Activated CD8-positive, alpha-beta memory T cell treated with anti-CD3 and anti-CD28 coated beads for 48 hours (primary cell): ENCODE measurements at places on chromosomes 3 and 15.

DNA sequence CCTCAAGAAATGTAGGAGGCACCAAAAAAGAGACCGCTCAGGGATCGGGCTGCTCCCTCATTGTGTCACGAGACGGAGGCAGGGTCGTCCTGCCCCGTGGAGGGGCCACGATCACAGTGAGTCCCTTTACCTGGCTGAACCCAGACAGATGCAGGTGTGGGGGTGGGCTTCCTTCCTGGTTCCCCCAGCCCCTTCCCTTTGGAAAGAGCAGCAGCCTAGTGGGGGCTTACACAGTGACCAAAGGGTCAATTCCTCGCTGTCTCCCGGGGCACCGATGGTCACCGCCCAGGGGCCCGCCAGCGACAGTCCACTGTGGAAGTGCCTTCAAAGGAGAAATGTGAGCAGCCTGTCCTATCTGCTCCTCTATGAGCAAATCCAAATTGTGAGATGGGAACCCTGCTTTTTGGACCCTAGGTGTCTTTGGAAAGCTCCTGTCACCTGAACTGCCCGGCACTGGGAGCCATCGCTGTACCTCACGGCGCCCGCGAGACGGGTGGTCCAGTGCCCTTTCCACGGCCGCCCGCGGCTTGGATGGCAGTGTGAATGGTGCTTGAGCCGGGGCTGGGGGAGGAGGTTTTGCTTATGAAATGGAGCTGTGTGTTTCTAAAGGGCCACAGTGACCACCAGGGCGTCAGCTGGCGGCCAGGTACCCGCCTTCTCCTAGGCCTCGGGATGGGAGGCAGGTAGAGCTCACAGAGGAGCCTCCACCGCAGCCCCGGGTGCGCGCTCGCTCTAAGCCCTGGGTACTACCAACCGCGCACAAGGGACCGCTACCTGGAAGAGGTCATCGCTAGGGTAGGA, 155.7 kb downstream of the KLF13 start:
- DNase-seq = no peak

GRCh38 chr3:17091910-17092582, 207.3 kb downstream of the PLCL2 start:
- no peak for DNase-seq

GRCh38 chr3:71542521-71543370, 40.8 kb downstream of the FOXP1 start:
- no peak for DNase-seq

- no peak for DNase-seq
These were observed 11.4 kb downstream of the CCDC14 start for GRCh38 chr3:123949641-123950040.

GRCh38 chr3:68771681-68772080, 160.7 kb downstream of the TAFA4 start:
- no peak for DNase-seq

DNA sequence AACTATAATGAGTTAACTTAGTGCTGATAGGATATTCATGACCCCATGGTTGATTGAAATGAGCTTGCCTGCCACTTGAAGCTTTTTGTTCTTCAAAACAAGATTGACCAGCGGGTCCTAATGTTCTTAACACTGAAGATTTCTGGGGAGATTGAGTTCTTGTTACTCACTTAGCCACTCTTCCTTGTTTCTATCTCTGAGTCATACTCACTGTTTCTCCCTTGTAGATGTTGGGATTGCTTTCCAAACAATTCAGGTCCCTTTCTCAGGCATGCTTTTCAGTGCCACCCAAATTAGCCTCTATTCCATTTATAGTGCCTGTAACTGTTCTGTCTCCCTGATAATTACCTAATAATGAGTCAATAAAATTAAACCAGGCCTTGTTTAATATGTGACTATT, 517.0 kb downstream of the SQOR start:
- DNase-seq = no peak

DNA sequence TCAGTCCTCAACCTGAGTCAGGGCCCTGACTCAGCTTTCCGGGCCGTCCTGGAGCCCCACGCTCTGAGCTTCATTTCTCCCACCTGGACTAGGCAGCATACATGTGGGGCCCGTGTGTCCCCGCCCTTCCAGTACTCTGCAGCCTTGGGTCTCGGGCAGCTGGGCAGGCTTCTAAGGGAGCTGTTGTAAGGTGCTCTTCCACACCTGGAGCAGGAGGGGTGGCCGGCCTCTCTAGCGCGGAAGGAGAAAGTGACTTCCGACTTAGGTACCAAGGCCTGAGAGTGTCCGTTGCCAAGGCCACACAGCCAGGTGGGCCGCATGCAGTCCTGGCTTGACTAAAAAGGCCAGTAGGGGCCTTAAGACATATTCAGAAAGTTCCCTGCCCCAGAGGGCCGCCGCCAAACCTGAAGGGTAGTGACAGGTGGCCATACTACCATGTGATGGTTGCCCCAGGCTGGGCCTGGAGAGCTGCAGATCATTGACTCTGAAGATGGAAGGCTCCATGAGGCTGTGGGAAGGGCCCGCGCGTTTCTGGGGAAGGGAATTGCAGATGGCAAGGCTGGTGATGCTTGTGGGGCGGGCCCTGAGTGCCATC, 9.4 kb upstream of the SEMA3B start:
- DNase-seq = no peak

DNA sequence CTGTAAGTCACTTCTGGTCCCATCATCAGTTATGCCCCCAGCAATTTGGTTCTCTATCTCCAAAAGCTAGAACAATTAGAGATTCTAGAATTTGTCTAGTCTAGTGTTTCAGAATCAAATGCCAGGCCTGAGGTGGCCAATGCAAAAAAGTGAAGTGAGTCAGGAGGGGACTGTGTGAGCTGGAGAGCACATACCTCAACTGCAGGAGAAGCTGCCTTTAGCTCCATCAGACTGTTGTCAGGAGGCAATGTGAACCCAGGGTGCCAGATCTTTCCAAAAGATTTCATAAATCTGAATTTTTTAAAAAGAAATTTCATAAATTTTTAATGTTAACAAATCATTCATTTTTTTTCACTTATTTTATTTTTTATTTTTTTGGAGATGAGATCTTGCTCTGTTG, 80.7 kb upstream of the EOMES start:
- no peak for DNase-seq

DNA sequence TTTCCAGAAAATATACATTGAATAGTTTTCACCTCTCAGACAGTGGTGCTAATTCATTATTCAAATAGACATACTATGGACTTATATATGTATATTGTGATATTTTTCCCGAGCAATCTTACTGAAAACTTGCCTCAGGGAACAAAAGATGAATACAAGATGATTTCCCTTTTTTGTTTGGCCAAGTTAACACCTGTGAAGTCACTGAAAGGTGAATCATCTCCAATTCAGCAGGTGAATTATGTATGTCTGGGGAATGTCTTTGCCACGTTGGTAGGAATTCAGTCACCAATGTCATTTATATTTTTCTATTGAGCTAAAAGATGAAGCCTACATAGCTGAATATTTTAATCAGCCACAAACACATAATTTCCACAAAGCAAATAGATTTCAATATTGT, 88.2 kb downstream of the GPR156 start:
- DNase-seq = no peak

DNA sequence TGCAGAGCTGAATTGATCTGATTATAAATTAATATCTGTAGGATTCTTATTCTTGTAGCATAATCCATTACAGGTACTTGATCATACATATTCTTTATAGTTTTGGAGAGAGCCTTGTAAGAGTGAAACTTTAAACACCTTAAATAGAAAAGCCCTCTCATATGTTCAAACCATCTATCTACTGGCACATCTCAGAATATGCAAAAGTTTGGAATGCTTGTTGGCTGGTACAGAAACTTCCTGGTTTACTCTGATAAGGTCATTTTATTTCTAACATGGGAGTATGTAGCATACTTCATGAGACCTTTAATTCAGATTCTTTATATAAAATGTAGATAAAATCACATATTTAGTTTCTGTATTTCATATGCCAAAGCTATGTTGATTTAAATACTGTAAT, 21.9 kb upstream of the SELENOT start:
- no peak for DNase-seq

DNA sequence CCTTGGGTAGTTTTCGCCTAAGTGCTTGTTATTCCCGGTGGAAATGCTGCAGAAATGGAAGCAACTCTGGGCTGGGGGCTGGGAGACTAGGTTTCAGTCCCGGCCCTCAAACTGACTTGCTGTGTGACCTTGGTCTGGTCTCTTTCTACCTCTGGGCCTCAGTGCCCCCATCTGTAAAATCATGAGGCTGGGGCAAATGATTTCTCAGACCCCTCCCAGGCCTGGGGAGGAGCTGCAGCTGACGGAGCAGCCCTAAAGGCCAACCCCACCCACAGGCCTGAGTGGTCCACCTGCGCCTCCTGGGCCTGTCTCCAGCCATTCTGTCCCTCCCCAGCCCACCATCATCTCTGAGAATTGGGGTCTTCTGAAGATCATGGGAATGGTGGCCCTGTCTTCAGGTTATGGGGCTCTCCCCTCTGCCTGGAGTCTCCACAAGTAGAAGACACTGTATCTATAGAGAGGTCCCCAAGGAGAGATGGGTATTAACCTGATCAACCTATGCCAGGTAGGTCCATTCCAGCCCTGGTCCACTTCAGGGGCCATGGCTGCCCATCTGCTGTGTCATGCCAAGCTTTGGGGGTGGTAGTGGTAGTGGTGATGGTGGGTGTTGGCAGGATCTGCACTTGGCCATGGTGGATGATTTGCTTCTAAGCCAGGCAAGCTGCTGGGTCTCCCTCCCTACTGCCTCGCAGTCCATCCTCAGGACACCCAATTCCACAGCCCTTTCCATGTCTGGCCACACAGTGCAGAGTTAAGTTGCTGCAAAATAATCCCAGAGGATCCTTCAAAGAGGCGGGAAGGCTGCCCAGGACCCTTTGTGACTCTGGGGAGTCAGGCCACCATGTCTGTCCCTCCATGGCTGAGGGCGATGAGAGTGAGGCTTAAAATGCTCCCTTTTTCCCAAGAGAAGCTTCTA, 46.0 kb downstream of the ITGA11 start:
- no peak for DNase-seq

DNA sequence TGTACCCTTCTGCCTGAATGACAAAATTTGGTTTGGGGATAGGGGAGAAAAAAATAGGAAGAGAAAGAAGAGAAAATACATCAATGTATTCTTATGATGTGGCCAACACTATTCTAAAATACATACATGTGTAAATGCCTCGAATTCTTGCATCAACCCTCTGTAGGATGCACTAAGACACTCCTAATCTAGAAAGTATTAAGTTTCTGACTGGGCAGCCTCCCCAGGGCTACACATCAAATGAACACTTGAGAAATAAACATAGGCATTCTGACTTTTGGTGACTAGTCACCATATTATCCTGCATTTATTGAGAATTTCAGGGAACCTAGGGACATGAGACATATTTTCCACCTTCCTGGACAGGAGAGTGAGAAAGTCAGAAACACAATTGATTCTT, 109.2 kb downstream of the CPNE4 start:
- DNase-seq = no peak

- no peak for DNase-seq
These were observed 213.5 kb upstream of the POU1F1 start for GRCh38 chr3:87489892-87490291.
